ENCODE measurements at places on chromosomes 16 and 17. TPM values are rescaled to one million over a fixed set of nuclear protein-coding genes. Genes with fewer than 3 reads are reported as not detected.

Gene VAT1L
- total RNA-seq: 0.57 TPM

Gene CCL4L2
- not detected for total RNA-seq

DNA sequence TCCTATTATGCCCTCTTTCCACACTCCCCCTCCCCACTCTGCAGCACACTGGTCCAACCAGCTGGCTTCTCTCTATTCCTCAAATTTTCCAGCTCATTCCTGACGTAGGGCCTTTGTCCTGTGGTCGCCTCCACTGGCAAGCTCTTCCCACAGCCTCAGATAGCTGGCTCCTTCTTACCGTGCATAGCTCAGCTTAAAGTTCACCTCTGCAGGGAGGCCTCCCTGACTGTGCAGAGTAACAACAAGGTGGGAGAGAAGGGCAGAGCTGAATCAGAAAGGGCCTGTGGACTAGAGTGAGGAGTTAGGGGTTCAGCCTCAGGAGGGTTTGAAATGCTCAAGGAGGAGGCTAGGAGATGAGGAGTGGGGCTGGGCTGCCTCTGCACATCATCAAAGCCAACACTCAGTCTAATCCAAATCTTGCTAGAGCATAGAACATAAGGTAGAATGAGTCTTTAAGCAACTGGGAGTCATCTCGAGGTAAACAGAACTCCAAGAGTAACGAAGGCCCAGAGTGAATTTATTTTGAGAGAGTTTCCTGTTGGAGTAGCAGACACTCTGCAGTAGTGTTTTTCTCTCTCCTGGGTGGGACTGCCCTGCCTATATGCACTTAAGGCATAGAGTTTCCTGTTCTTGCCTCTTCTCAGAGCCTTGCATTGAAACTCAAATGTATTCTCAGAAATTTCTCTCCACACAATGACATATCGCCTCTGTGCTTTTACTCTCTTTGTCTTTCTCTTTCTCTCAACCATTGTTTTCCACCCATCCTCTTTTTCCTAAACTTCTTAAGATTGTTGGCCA lies 19.4 kb downstream of the SPPL2C start:
- no peak for DNase-seq

DNA sequence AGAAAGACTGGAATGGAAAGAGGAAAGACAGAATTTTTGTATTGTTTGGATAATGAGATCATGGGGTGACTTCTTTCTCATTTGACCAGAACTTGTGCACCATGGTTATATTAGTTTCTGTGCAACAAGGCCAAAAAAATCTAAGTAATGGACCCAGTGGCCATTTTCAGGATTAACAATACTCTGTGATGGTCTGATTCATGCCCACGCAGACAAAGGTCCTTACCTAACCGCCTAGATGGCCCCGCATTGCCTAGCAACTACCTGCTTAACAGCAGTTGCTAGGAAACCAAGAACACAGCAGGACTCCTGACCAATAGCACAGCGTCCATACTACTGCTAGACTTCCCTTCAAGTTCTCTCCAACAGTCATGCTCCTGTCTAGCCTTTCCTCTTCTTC lies 22.4 kb downstream of the MIS12 start:
- DNase-seq: peak; percentile 86

GRCh38 chr17:62186841-62187240 lies 121.8 kb upstream of the MED13 start:
- no peak for DNase-seq

GRCh38 chr16:50007744-50008143 lies 17.3 kb upstream of the CNEP1R1 start:
- no peak for DNase-seq

Gene BTBD17
- not detected for total RNA-seq

DNA sequence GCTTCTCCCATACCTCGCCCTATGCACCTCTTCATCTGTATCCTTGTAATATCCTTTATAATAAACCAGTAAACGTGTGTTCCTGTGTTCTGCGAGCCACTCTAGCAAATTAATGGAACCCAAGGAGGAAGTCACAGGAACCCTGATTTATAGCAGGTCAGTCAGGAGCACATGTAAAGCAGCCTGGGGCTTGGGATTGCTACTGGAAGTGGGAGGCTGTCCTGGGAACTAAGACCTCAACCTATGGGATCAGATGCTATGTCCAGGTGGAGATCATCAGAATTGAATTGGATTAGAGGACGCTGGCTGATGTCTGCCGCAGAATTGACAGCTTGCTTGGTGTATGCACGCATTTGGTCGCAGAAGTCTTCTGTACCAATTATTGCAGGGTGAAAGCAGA lies 15.7 kb downstream of the WNT3 start:
- no peak for DNase-seq
